ENCODE measurements at places on chromosomes 1 and 21. TPM values are rescaled to one million over a fixed set of nuclear protein-coding genes. Genes with fewer than 3 reads are reported as not detected.

- peaks cover 10% of the 10 kb centered on the region for H3K36me3 ChIP-seq
- H3K27ac ChIP-seq, result no peak overlapping the region
- DNase-seq, result no peak
- no peaks in the 10 kb centered on the region for H3K27me3 ChIP-seq
- H3K4me3 ChIP-seq, result no peak overlapping the region
- H3K4me1 ChIP-seq, result peaks cover 47% of the 10 kb centered on the region
Observed at GRCh38 chr1:204421441-204421840, 9.8 kb upstream of the PPP1R15B start.

DNA sequence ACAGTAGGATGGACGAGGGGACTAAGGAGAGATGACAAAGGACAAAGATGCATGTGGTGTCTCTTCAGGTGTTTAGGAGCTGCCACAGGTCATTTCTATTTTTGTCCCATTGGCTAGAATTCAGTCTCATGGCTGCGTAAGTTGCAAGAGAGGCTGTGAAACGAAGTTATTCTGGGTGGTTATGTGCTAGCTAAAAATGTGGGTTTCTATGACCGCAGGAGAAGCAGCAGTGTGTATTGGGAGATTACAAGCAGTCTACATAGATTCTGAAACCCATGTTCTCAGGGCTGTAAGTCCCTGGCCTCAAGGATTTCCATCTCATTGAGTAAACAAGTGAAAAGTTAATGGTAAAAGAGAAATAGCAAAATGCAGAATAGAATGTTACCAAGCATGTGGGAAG, 110.7 kb downstream of the SPATA46 start:
- no peak for DNase-seq
- no peak overlapping the region for H3K27ac ChIP-seq
- no peaks in the 10 kb centered on the region for H3K27me3 ChIP-seq
- H3K36me3 ChIP-seq, result peaks cover 2% of the 10 kb centered on the region
- H3K4me3 ChIP-seq, result no peak overlapping the region
- no peaks in the 10 kb centered on the region for H3K4me1 ChIP-seq

DNA sequence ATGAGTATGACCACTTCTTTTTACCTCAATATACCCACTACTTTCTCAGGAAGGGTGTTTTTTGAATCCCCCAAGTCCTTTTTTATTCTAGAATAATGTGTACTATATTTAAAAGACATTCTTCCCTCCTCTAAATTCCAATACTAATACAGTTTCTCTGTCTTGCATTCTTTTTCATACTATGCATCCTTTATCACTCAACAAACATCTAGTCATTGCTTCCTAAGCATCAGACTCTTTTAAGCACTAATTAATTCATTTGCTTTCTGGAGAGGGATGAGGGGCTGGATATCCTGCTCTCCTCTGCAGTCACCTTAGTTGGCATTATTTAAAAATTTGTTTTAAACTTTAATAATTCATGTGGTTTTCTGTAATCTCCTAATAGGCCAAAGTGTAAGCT, 838.8 kb downstream of the KCNT2 start:
- H3K27me3 ChIP-seq, result no peaks in the 10 kb centered on the region
- no peak for DNase-seq
- no peak overlapping the region for H3K4me3 ChIP-seq
- H3K27ac ChIP-seq, result no peak overlapping the region
- peaks cover 4% of the 10 kb centered on the region for H3K4me1 ChIP-seq

DNA sequence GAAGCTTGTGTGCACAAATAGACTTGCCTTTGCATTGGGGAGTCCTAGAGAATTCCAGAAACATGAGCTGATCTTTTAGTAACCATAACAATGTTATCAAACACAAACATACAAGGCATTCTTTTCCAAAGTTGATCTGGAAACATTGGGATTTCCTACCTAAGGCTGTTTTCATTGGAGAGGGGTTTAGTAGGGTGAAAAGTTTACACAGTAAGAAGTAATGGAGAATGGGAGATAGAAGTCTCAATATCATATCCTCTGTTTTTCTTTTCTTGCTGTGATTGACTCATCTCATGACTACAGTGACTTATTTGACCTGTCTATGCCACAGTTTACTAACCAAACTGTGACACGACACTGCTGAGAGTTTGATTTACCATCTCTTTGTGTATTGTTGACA, 65.6 kb upstream of the PLA2G4A start:
- peaks cover 3% of the 10 kb centered on the region for H3K27me3 ChIP-seq
- DNase-seq, result no peak
- no peak overlapping the region for H3K4me3 ChIP-seq

DNA sequence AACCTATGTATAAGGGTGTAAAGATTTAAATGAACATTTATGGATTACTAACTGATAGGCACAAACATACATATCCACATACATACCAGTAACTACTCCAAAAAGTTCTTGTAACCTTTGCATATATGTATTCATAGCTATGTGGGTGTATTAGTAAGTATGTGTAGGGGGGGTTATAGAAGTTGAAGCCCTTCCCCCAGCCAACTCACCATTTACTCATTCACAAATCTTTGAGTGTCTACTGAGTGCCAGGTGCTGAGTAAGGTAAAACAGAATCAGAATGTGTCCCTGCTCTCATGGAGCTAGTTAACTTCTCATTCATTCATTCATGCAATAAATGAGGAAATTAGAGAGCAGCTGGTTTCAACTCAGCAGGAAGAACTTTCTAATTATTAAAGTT, 1.3 kb downstream of the C1orf146 start:
- H3K36me3 ChIP-seq, result no peaks in the 10 kb centered on the region
- H3K4me1 ChIP-seq, result no peaks in the 10 kb centered on the region
- no peak for DNase-seq
- H3K27me3 ChIP-seq, result peaks cover 6% of the 10 kb centered on the region
- H3K4me3 ChIP-seq, result no peak overlapping the region

DNA sequence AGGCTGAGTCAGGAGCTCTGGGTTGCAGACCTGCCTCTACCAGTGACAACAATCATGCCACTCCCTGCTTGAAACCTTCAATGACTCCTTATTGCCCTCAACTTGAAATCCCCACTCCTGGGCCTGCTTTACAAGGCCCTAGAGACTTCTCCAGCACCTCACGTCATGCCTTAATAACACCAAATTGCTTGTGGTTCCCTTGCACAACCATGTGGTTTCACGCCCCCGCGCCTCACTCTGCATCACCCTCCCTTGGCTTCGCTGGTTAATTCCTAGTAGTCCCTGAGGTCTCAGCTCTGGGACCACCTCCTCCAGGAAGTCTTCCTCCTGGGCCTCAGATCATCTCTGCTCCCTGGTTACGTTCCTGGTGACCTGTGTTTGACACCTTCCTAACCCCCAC, 33.0 kb downstream of the EPHA2 start:
- no peak overlapping the region for H3K4me3 ChIP-seq
- H3K36me3 ChIP-seq, result peaks cover 25% of the 10 kb centered on the region
- H3K27ac ChIP-seq, result no peak overlapping the region
- H3K4me1 ChIP-seq, result peaks cover 16% of the 10 kb centered on the region
- no peak for DNase-seq
- H3K27me3 ChIP-seq, result no peaks in the 10 kb centered on the region

- peak overlapping the region; percentile 94 for H3K27ac ChIP-seq
- no peak for DNase-seq
Observed at GRCh38 chr1:3547055-3548005, 64.0 kb downstream of the MEGF6 start.

DNA sequence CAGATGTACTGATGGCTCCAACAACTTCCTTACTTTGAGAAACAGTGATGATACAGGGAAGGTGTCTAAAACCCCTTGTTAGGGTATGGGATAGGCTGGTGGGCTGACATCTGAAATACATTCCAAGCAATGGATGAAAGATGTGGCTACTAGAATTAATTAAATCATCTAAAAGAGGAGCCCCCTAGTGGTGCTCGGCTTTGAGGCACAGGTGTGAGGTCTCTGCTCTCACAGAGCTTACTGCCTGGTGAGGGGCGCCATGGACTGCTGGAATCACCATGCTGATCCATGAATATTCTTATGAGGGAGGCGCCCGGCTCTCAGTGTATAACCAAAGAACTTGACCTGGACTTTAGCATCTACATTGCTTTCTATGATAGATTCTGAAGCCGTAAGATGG, 48.5 kb downstream of the GNG4 start:
- H3K4me3 ChIP-seq, result no peak overlapping the region
- H3K36me3 ChIP-seq, result no peaks in the 10 kb centered on the region
- no peaks in the 10 kb centered on the region for H3K27me3 ChIP-seq

- peaks cover 82% of the 10 kb centered on the region for H3K4me1 ChIP-seq
- H3K27me3 ChIP-seq, result no peaks in the 10 kb centered on the region
- H3K4me3 ChIP-seq, result peak overlapping the region; percentile 31
Observed at GRCh38 chr21:31710586-31710985, 21.3 kb downstream of the SCAF4 start.

GRCh38 chr1:227315629-227316346, 2.5 kb downstream of the CDC42BPA start:
- no peaks in the 10 kb centered on the region for H3K27me3 ChIP-seq
- H3K4me1 ChIP-seq, result peaks cover 42% of the 10 kb centered on the region
- peak overlapping the region; percentile 91 for H3K27ac ChIP-seq
- no peak for DNase-seq
- H3K36me3 ChIP-seq, result no peaks in the 10 kb centered on the region
- peak overlapping the region; percentile 85 for H3K4me3 ChIP-seq

DNA sequence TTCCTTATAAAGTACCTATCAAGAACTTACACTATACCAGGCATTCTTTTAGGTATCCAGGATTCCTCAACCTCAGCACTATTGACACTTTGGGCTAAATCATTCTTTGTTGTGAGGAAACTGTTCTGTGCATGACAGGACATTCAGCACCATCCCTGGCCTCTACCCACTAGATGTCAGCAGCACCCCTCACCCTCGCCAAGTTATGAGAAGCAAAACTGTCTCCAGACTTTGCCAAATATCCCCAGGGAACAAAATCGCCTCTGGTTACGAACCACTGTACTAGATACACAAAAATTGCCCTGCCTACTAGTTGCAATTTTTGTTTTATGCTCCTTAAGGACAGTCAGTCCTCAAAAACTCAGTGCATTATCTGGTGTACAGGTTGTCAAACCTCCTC, 35.7 kb downstream of the PALMD start:
- H3K27ac ChIP-seq, result peak overlapping the region; percentile 68
- H3K27me3 ChIP-seq, result no peaks in the 10 kb centered on the region
- H3K4me3 ChIP-seq, result no peak overlapping the region
- H3K36me3 ChIP-seq, result peaks cover 5% of the 10 kb centered on the region
- peaks cover 41% of the 10 kb centered on the region for H3K4me1 ChIP-seq
- no peak for DNase-seq

DNA sequence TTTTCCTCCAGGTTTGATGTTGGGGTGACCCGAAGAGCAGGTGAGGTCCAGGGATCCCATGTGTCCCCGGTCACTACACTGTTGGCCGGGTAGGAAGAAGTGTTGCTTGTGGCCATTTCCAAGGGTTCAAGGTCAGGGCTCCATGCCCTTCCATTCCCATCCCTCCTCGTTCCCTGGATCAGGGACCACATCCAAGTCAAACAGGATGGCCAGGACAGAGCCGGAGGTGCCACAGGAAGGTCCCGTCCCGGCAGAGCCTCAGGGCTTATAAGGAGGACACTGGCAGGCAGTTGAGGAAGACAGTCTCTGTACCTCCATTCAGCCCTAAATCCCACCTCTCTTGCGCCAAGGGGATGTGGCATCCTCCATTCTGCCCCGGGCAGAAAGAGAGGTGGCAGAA, 22.0 kb upstream of the FAM131C start:
- no peak overlapping the region for H3K27ac ChIP-seq
- no peaks in the 10 kb centered on the region for H3K4me1 ChIP-seq
- H3K4me3 ChIP-seq, result no peak overlapping the region
- peaks cover 1% of the 10 kb centered on the region for H3K36me3 ChIP-seq
- peaks cover 4% of the 10 kb centered on the region for H3K27me3 ChIP-seq

GRCh38 chr1:97827887-97828286, 92.9 kb downstream of the DPYD start:
- peaks cover 1% of the 10 kb centered on the region for H3K36me3 ChIP-seq
- H3K27ac ChIP-seq, result no peak overlapping the region
- peaks cover 21% of the 10 kb centered on the region for H3K4me1 ChIP-seq
- no peak for DNase-seq
- H3K27me3 ChIP-seq, result no peaks in the 10 kb centered on the region

- peaks cover 40% of the 10 kb centered on the region for H3K4me1 ChIP-seq
- no peaks in the 10 kb centered on the region for H3K27me3 ChIP-seq
- no peak overlapping the region for H3K27ac ChIP-seq
- no peak overlapping the region for H3K4me3 ChIP-seq
- peaks cover 6% of the 10 kb centered on the region for H3K36me3 ChIP-seq
Observed at GRCh38 chr1:232481091-232481490, 148.8 kb downstream of the SIPA1L2 start.

DNA sequence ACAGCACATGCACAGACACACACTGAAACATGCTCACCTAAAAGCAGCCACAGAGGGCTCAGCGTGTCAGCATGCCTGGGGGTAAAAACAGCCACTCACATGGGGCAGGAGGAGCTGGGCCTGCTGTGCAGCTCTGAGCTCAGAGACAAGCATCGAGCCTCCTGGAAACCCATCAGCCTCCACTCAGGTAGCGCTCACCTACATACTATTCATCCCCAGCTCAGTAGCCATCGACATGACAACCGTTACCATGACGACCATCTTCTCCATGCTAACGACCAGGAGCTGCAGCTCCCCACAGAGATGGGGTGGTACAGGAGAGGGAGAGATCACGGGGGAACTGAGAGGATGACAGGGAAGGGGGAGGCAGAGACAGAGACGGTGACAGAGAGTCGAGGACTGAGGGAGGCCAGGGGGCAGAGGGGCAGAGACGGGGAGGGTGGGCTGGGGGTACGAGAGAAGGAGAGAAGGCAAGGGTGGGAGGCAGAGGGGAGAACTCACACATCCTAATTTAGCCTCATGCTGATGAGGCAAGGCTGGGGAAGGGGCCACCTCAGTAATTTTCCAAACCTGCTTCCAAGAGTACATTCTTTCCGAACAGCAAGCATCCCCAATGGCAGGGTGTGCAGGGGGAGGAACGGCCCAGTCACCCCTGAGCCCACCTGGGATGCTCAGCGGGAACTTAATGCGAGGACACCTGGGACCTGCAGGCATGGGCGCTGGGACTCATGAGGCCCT, 28.4 kb downstream of the SDC3 start:
- no peaks in the 10 kb centered on the region for H3K36me3 ChIP-seq
- H3K4me1 ChIP-seq, result peaks cover 18% of the 10 kb centered on the region
- H3K4me3 ChIP-seq, result no peak overlapping the region

DNA sequence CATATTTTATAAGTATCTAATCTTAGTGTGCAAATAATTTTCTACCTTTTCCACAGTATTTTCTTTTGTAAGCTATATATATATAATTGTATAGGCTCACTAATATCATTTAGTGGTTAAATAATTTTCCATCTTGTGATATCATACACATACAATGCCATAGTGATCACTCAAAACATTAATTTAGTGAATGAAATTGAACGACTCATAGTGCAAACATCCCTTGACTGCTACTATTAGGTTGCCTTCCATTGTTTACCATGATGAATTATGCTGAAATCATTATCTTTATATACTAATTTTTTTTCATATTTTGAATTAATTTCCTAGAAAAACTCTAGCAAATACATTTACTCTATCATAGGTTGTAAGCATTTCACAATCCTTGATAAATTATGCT, 127.1 kb downstream of the PCNX2 start:
- no peak overlapping the region for H3K4me3 ChIP-seq
- no peaks in the 10 kb centered on the region for H3K4me1 ChIP-seq
- no peak for DNase-seq
- peaks cover 25% of the 10 kb centered on the region for H3K36me3 ChIP-seq

SH2D1B gene
- not detected for total RNA-seq

DCDC2B gene
- total RNA-seq, result not detected

CELA3A gene
- not detected for total RNA-seq

TBX15 gene
- 41.0 TPM for total RNA-seq

LIN28A gene
- not detected for total RNA-seq

RBM8A gene
- total RNA-seq, result 86.8 TPM

SLC9C2 gene
- total RNA-seq, result not detected

S100A9 gene
- total RNA-seq, result not detected
